Hepatocyte (in vitro differentiated cells): ENCODE measurements at places on chromosomes 3 and 15. TPM values are rescaled to one million over a fixed set of nuclear protein-coding genes. Genes with fewer than 3 reads are reported as not detected.

The RETNLB gene
- total RNA-seq: not detected in 2 replicates

DNA sequence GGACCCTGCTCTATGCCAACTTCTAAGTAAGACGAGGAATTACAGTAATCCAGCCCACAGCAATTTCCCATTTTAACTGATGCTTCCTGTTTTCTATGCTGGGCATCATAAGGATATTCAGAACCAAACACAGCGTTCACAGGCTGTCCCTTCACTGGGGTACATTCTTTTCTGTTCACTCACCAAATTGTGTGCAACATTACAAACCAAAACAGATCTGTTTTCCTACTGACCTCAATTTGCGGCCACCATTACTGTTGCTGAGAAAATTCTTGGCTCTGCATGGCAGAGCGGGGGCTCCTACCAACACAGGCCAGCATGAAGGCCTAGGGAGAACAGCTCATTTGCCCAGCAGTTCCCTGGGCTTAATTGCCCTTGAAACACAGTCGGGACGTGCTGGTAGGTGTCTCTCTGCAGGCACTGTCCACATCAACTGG lies 76.5 kb downstream of the MYO1E start:
- peaks cover 15% of the 10 kb centered on the region for H3K4me1 ChIP-seq
- no peak for DNase-seq
- H3K36me3 ChIP-seq: no peaks in the 10 kb centered on the region
- peak overlapping the region; percentile 29 for H3K27ac ChIP-seq

- H3K27ac ChIP-seq: no peak overlapping the region
- peaks cover 3% of the 10 kb centered on the region for H3K4me1 ChIP-seq
- H3K4me3 ChIP-seq: no peak overlapping the region
- no peak for DNase-seq
- H3K27me3 ChIP-seq: no peaks in the 10 kb centered on the region
- no peaks in the 10 kb centered on the region for H3K36me3 ChIP-seq
Measured at GRCh38 chr3:4394048-4394447, 73.0 kb downstream of the SUMF1 start.

DNA sequence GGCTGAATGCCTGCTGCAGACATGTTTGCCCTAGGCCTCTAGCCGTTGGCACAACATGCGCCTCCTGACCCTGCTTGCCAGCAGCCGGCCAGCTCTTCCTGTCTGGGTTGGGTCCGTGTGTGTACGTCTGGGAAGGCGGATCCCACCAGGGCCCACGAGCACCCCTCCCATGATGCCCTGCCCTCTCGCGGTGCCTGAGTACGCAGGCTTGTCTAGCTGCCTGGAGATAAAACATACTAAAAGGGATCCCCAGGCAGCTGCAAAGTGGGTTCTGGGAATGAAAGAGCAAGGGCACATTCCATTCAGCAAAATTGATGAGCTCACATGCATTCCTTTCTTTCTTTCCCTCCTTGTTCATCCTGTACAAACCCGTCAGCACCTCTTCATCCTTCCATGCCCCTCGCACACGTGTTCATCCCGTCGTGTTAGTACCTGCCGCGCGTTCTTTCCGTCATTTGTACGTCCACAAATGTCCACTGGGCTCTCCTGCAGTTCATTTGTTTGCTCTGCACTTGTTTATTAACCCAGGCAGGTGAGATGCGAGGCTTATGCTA lies 74.3 kb downstream of the FBLN2 start:
- no peak overlapping the region for H3K4me3 ChIP-seq
- peak overlapping the region; percentile 73 for H3K27ac ChIP-seq
- H3K4me1 ChIP-seq: peaks cover 8% of the 10 kb centered on the region
- H3K36me3 ChIP-seq: no peaks in the 10 kb centered on the region

DNA sequence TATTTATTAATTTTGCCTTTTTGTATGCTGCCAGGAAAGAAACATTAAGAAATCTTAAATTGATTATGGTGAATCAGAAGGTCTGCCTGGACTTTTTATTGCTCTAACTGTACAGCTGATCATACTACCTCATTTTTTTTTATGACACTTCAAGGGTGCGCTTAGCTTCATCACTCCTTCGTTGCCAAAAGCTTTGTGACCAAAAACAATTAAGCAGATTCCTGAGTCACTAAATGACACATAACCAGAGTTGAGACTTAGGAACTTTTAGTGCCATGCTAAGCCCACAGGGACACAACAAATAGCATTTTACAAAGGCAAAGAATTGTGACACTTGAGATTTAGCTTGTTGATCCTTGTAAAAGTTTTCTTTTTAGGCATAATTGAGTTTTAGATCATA lies 4.9 kb downstream of the ADIPOQ start:
- DNase-seq: no peak
- H3K4me3 ChIP-seq: no peak overlapping the region
- H3K27ac ChIP-seq: no peak overlapping the region

GRCh38 chr3:71478568-71478967 lies 105.0 kb downstream of the FOXP1 start:
- DNase-seq: no peak
- no peaks in the 10 kb centered on the region for H3K27me3 ChIP-seq
- no peaks in the 10 kb centered on the region for H3K4me1 ChIP-seq
- no peak overlapping the region for H3K4me3 ChIP-seq
